ENCODE measurements at places on chromosomes 16 and 17. TPM values are rescaled to one million over a fixed set of nuclear protein-coding genes. Genes with fewer than 3 reads are reported as not detected.
A peak's percentile ranks its signal among the peaks of the same experiment; 100 is the strongest.

DNA sequence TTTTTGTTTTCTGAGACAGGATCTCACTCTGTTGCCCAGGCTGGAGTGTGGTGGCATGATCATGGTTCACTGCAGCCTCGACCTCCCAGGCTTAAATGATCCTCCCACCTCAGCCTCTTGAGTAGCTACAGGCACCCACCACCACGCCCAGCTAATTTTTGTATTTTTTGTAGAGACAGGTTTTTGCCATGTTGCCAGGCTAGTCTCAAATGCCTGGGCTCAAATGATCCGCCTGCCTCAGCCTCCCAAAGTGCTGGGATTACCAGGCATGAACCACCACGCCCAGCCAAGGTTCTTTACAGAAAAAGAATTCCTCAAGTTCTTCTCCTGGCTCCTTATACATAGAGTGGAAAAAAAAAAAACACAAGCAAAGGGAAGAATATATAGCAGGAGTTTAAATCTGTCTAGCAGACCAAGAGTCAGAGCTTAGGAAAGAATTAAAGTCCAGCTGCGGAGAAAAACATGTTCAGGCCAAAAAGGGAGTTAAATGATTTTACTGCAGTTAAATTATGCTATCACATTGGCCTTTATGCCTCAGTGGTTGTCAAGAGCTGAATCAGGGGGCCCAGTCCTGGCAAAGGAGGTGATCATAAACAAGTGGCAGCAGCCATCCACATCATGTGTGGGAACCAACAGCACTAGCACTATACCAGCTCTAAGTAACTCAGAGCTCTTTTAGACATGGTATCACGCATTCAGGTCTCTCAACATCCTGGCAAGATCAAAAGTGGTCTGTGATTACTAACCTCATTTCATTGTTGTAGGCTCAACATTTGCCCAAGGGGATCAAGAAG lies 39.3 kb downstream of the LIG3 start:
- no peak for DNase-seq

Gene KRT31
- total RNA-seq, result not detected

Gene FKBP10
- total RNA-seq, result 230 TPM

DNA sequence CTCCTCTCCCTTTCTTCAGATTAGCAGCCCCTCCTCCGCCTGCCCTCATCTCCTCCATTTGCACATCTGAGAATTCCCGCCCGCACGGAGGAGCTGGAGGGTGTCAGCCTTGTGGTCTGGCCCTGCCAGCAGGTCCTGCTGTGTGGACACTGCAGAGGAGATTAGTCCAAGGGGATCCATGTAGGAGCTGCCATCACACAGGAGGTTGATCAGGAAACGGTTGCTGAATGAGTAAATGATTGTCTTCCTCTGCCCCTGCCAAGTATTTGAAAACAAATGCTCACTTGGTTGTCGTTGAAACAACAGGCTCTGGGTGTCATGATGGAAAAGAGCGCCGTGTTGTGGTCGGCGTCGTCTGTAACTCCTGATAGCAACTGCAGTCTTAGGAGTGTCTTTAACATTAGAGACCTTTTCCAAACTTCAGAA lies 63.8 kb upstream of the CHMP6 start:
- DNase-seq, result peak; percentile 79

GRCh38 chr17:31453896-31454295 lies 62.4 kb downstream of the RAB11FIP4 start:
- no peak for DNase-seq
